ENCODE measurements at places on chromosomes 6 and 20.

- no peak for DNase-seq
Measured at GRCh38 chr6:35141007-35141655, at the start of gene TCP11. Gene TCP11, minus strand, starts transcription at chr6:35141339. Its CDS starts 469 bp downstream, at chr6:35140870.

DNA sequence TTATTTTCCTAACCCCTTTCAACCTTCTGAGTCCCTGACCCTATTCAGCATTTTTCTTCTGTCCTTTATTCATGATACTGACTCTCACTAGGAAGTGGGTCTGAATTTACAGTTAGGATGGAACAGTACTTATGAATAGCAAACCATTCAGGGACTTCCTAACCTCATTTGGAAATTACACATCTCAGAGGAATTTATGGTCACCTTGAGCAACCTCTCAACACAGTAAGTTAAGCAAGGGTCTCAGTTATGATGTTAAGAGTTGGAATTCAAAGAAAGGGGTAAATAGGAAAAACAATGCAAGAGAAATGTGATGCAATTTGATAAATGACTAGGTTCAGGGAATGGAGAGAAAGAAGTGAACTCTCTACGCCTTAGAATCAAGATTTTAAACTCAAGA, 97.3 kb downstream of the GPR6 start:
- no peak for DNase-seq

DNA sequence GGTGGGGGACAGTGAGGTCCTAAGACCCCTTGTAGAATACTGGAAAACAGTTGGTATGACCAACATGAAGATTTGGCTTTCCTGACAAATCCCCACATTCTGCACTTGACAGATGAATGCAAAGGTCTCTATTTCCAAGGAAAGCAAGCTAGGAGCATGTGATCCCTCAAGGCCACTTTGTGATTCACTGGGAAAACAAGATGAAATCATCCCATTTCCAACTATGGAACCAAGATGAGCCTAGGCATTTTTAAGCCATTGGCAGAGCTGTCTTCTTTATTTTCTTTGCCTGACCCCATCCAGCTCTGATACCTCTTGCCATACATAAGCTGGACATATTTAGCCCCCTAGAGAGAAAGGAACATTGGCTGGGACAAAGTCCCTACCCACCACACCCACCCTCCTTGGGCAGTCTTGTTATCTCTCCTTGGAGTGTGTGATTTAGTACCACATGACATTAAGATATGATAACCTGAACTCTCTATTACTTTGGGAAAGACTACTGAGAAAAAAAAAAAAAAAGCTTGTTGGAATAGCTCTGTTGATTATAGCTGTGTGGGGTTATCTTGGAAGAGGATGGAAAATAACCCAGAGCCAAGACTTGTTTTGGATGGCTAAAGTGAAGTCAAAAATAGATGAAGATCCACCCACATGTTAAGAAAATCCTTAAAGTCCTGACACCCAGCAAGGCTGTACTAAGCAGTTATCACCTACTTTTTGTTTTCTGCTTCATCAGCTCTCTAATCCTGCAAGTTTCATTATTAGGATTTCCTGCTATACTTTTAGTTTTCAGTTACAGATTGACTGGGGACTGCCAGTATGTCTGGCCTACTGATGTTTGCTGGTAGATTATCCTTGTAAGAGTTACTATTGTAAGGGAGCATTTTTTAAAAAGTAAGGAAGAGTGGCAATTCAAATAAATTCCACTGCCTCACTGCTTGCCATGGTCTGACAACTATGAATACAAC, 90.1 kb upstream of the PREP start:
- no peak for DNase-seq

GRCh38 chr6:137365707-137366437, 128.3 kb downstream of the OLIG3 start:
- DNase-seq: no peak

- DNase-seq: no peak
Measured at GRCh38 chr6:64037427-64037826, 401.8 kb downstream of the PHF3 start.

- DNase-seq: no peak
Measured at GRCh38 chr20:62215991-62216635, 4.0 kb downstream of the HRH3 start.

DNA sequence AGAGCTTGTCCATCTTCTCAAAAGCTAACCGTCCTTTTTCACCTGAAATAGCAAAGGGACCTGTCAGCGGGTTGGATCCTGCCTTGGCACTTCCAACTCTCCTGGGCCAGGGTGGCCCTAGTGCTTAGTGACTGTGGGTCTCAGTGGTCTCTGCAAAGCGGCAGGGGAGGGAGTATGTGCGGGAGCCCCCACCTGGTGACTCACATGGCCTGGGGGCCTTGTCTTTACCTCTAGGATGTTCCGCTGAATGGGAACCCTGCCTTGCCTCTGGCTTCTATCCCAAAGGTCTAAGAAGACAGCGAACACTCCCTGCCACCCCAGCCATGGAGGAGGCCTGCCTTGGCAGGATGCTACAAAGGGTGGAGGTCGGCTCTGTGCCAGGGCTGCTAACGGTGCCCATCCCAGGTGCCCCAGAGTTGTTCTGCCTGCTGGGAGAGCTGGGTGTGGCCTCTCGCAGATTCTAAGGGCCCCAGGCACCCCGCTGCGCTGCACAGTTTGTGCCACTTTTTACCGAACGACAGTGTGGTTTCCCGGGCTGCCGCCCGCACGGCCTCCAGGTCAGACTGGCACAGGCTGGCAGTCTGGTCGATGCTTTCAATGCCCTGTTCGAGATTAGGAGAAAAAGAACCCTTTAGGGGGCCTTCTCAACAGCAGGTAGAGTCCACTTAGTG, 77.2 kb downstream of the PTPN1 start:
- no peak for DNase-seq

DNA sequence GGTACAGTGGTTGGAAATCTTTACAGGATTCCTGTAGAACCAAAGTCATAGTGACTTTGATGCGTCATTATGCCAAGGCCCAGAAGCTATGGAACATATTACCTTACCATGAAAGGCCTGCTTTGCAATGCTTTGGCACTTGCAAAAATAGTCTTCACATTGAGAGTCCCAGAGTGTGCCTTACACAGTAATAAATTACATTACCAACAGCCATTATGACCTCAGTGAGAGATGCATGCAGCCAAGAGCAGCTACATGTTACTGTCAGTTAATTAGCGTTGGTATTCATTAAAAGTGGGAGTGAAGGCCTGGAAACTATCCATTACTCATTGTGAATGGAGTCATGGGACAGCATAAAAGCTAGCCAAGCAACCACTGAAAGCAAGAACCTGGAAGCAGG, 39.2 kb upstream of the HDDC2 start:
- no peak for DNase-seq

- no peak for DNase-seq
Measured at GRCh38 chr20:15889514-15890256, 683.6 kb downstream of the KIF16B start.

GRCh38 chr6:90078513-90079289, 184.4 kb downstream of the GJA10 start:
- no peak for DNase-seq

GRCh38 chr6:21342501-21342900, 251.1 kb upstream of the SOX4 start:
- DNase-seq: no peak

- no peak for DNase-seq
Measured at GRCh38 chr6:47069156-47069555, 27.0 kb upstream of the ADGRF1 start.

- no peak for DNase-seq
Measured at GRCh38 chr6:46893648-46894047, 28.1 kb downstream of the ADGRF5 start.
